Progenitor cell of endocrine pancreas (in vitro differentiated cells): ENCODE measurements at places on chromosomes 12 and 14. TPM values are rescaled to one million over a fixed set of nuclear protein-coding genes. Genes with fewer than 3 reads are reported as not detected.

HOTAIR gene
- not detected in 2 replicates for total RNA-seq

MAP1LC3B2 gene
- 0.84 and 0.86 TPM in 2 replicates for total RNA-seq

CLEC2B gene
- total RNA-seq: not detected in 2 replicates

ZNF891 gene
- 5.9 and 6.8 TPM in 2 replicates for total RNA-seq

TMED10 gene
- 282 and 288 TPM in 2 replicates for total RNA-seq

AMDHD1 gene
- 0.41 and 0.53 TPM in 2 replicates for total RNA-seq

DEPDC4 gene
- total RNA-seq: 3.9 and 4.3 TPM in 2 replicates

ATP2A2 gene
- total RNA-seq: 167 and 175 TPM in 2 replicates

KLHL33 gene
- total RNA-seq: 0.04 and 0.05 TPM in 2 replicates

MGST1 gene
- total RNA-seq: 198 and 201 TPM in 2 replicates

OXA1L gene
- total RNA-seq: 114 and 122 TPM in 2 replicates

TSPAN9 gene
- 30.4 and 30.9 TPM in 2 replicates for total RNA-seq

SERPINA12 gene
- total RNA-seq: not detected in 2 replicates

KLRC1 gene
- total RNA-seq: not detected in 2 replicates

STON2 gene
- 73.6 and 77.2 TPM in 2 replicates for total RNA-seq

ANKRD52 gene
- total RNA-seq: 60.3 and 64.3 TPM in 2 replicates

CALM1 gene
- 320 and 331 TPM in 2 replicates for total RNA-seq

TEX22 gene
- total RNA-seq: 2.4 and 3.5 TPM in 2 replicates

FAM181A gene
- not detected in 2 replicates for total RNA-seq

LRTM2 gene
- 0.48 and 0.53 TPM in 2 replicates for total RNA-seq

KLHDC2 gene
- 79.9 and 80.0 TPM in 2 replicates for total RNA-seq

MMP19 gene
- total RNA-seq: 0.62 and 0.89 TPM in 2 replicates

AVPR1A gene
- total RNA-seq: 0.16 TPM in 1 of 2 replicates, not detected in the other

MDP1 gene
- 15.2 and 17.7 TPM in 2 replicates for total RNA-seq

CCDC177 gene
- 0.22 and 0.24 TPM in 2 replicates for total RNA-seq

ADGRD1 gene
- 4.0 and 6.6 TPM in 2 replicates for total RNA-seq

ERG28 gene
- 27.8 and 28.6 TPM in 2 replicates for total RNA-seq

LMO3 gene
- total RNA-seq: 39.4 and 48.4 TPM in 2 replicates

CPNE6 gene
- total RNA-seq: not detected in 2 replicates

PIGH gene
- total RNA-seq: 18.9 and 22.0 TPM in 2 replicates

PTGDR gene
- not detected in 2 replicates for total RNA-seq
